ENCODE measurements at places on chromosomes 3 and 15. TPM values are rescaled to one million over a fixed set of nuclear protein-coding genes. Genes with fewer than 3 reads are reported as not detected.

The KBTBD12 gene
- polyA plus RNA-seq: not detected

The OR5H6 gene
- polyA plus RNA-seq: not detected

The ZIC4 gene
- polyA plus RNA-seq: 2.0 TPM

The TBC1D23 gene
- 10.9 TPM for polyA plus RNA-seq

The TUBGCP5 gene
- polyA plus RNA-seq: 11.8 TPM

The RHOV gene
- polyA plus RNA-seq: 0.49 TPM

The GALK2 gene
- polyA plus RNA-seq: 19.0 TPM

The CYP1A2 gene
- not detected for polyA plus RNA-seq

The SCN11A gene
- 0.02 TPM for polyA plus RNA-seq

The PROS1 gene
- polyA plus RNA-seq: 15.0 TPM

The IMPG2 gene
- polyA plus RNA-seq: 0.10 TPM

The FBXO40 gene
- polyA plus RNA-seq: not detected

The GOLGA8R gene
- polyA plus RNA-seq: 0.86 TPM

The DCLK3 gene
- not detected for polyA plus RNA-seq

The EXD1 gene
- 0.02 TPM for polyA plus RNA-seq

The EPHB1 gene
- 0.84 TPM for polyA plus RNA-seq

The SCG3 gene
- 0.41 TPM for polyA plus RNA-seq

The PGBD4 gene
- 1.3 TPM for polyA plus RNA-seq

The IREB2 gene
- polyA plus RNA-seq: 9.5 TPM

The PLSCR5 gene
- not detected for polyA plus RNA-seq

The PARP3 gene
- polyA plus RNA-seq: 31.1 TPM

The SLC9A9 gene
- polyA plus RNA-seq: not detected

The AMOTL2 gene
- polyA plus RNA-seq: 185 TPM

The GRAMD2A gene
- 0.06 TPM for polyA plus RNA-seq

The HDGFL3 gene
- polyA plus RNA-seq: 8.0 TPM

The SPESP1 gene
- not detected for polyA plus RNA-seq

The TRH gene
- polyA plus RNA-seq: not detected

The SCAP gene
- 22.2 TPM for polyA plus RNA-seq

The SPSB4 gene
- polyA plus RNA-seq: 0.21 TPM

The HYAL2 gene
- 135 TPM for polyA plus RNA-seq

The CIB1 gene
- polyA plus RNA-seq: 87.9 TPM

The DCBLD2 gene
- polyA plus RNA-seq: 190 TPM

The GPR87 gene
- 2.3 TPM for polyA plus RNA-seq

The PPP1R14D gene
- polyA plus RNA-seq: not detected

The MST1R gene
- 0.23 TPM for polyA plus RNA-seq

The ITGA11 gene
- 0.52 TPM for polyA plus RNA-seq

The TGM5 gene
- polyA plus RNA-seq: not detected

The NCKIPSD gene
- 24.9 TPM for polyA plus RNA-seq

The PLXNA1 gene
- 48.7 TPM for polyA plus RNA-seq

The SNURF gene
- 17.8 TPM for polyA plus RNA-seq

The APPL1 gene
- 6.9 TPM for polyA plus RNA-seq

The CA12 gene
- 44.3 TPM for polyA plus RNA-seq

The MAP2K5 gene
- polyA plus RNA-seq: 6.2 TPM

The HDC gene
- polyA plus RNA-seq: not detected

The IL17RD gene
- polyA plus RNA-seq: 2.4 TPM

The GOLGA6A gene
- not detected for polyA plus RNA-seq

The CALML4 gene
- 3.1 TPM for polyA plus RNA-seq

The RTP3 gene
- not detected for polyA plus RNA-seq
